Upper lobe of left lung (tissue), 6 donors: ENCODE measurements at places on chromosomes 12 and 14. TPM values are rescaled to one million over a fixed set of nuclear protein-coding genes. Genes with fewer than 3 reads are reported as not detected.

DNA sequence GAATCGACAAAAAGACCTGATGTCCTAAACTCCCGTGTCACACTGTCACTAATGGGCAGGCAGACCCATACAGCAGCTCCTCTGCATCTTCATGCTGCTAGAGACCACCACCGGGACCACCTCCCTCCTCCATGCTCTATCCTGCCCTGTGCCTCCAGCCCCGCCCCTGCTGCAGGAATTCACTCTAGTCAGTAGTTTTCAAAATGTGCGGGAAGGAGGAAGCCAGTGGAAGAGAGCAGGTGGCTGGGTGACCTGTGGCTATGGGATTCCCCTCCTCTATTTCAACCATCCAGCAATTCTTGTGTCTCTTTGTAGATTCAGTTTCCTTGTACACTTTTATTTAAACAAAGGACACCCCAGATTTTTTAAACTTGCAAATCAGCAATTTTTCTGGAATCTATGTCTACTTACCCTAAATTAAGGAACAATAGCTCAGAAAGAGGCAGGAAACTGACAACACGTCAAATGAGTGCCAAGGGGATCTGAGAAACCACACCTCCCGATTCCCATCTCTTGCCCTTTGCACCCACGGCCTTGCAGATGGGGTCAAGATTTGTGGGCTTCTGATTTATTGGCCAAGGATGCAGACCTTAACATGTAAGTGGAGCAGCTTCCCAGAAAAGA is 20.4 kb upstream of the MAP1LC3B2 start:
- no peak for DNase-seq
- H3K27ac ChIP-seq, result no peak overlapping the region
- H3K4me3 ChIP-seq, result no peak overlapping the region
- no peaks in the 10 kb centered on the region for H3K27me3 ChIP-seq
- H3K36me3 ChIP-seq, result no peaks in the 10 kb centered on the region

- H3K4me3 ChIP-seq, result no peak overlapping the region
- H3K4me1 ChIP-seq, result peaks cover 33% of the 10 kb centered on the region
- peaks cover 7% of the 10 kb centered on the region for H3K36me3 ChIP-seq
- no peaks in the 10 kb centered on the region for H3K27me3 ChIP-seq
- peak; percentile 33 for DNase-seq
Observed at GRCh38 chr14:73736842-73737241, 22.7 kb upstream of the PNMA1 start.

DNA sequence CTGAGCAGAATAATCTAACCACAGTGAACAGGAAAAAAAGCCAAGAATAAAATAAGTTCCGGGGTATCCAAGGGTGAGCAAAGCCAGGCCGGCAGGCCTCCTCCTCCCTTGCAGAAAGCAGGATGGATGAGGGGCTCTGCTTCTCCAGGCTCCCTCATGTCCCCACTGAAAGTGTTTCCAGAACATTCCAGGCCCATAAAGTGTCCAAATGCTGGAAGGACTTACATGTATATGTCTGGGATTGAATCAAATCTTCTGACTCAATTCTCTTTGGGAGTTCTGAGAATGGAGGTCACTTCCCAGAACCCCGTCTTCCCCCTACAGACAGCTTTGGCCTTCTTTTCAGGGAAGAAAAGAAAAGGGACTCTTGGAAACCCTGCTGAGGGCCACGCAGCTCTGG is 25.0 kb upstream of the BDKRB1 start:
- H3K27ac ChIP-seq, result no peak overlapping the region
- no peaks in the 10 kb centered on the region for H3K27me3 ChIP-seq
- DNase-seq, result no peak
- no peaks in the 10 kb centered on the region for H3K4me1 ChIP-seq

DNA sequence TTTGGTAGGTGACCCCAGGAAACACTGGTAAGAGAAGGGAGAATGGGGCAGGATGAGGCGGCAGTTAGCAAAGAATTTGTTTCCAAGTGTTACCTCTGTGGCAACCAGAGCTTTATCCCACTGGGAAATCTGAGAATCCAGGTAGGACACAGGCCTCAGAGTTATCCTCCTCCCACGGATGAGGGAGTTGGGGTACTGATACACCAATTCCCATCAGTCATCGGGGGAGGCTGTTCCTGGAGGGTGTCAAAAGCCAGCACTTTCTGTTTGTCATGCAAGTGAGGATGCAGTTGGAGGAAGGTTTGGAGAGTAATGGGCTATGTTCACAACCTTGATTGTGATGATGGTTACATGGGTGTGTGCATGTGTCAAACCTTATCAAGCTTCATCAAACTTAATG is 221.2 kb upstream of the SFSWAP start:
- H3K4me3 ChIP-seq, result no peak overlapping the region
- no peak for DNase-seq
- H3K27me3 ChIP-seq, result no peaks in the 10 kb centered on the region
- peaks cover 11% of the 10 kb centered on the region for H3K4me1 ChIP-seq
- no peaks in the 10 kb centered on the region for H3K36me3 ChIP-seq
- no peak overlapping the region for H3K27ac ChIP-seq

DNA sequence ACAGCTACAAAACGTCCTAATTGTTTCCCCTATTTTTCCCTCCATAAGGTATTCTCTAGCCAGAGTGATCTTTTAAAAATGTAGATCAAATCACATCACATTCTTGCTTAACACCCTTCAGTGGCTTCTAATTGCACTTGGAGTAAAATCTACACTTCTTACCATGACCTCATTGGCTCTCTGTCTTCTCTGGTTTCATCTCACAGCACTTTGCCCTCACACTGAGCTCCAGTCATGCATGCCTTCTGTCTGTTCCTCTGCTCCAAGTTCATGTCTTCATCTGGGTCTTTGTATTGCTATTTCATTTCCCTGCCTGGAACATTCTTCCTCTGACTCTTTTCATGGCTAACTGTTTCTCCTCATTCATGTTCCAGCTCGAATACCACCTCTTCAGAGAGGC is 220.4 kb upstream of the GARIN6 start:
- no peaks in the 10 kb centered on the region for H3K36me3 ChIP-seq
- H3K27me3 ChIP-seq, result no peaks in the 10 kb centered on the region
- no peak overlapping the region for H3K4me3 ChIP-seq
- H3K4me1 ChIP-seq, result no peaks in the 10 kb centered on the region
- no peak overlapping the region for H3K27ac ChIP-seq
- no peak for DNase-seq

DNA sequence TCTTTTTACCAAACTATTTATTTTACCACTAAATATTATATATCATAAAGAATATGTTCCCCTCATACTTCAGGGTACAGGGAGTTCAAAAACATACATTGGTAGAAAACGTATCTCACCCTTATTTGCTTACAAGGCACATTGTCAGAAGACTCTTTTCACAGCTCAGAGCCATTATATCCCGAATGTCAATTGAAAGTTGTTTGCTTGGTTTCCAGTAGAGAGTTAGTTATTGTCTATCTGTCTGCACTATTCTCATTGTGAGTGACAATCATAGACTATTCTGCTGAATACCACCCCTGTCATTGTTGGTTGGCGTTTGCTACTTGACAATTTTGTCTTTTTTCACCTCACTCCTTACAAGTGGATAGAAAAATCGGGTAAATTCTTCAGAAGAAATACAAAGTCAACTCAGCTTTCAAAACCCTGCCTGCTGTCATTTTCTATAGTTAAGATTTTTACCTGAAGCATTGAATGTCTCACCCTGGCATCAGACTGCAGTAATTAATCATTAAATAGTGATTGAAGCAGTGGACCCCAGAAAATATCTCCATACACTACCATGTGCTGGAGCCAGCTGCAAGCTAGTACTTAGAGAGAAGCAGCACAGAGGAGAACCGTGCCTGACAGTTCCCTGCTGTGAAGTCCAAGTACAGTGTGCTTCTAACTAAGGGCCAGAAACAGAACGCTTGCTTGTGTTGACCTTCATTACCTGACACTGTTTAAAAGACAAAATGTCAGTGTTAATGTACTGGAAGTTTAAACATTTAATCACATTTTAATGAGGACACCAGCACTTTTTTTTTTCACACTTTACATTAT is 510.6 kb downstream of the RERGL start:
- no peaks in the 10 kb centered on the region for H3K27me3 ChIP-seq
- H3K27ac ChIP-seq, result no peak overlapping the region
- H3K36me3 ChIP-seq, result no peaks in the 10 kb centered on the region
- no peak for DNase-seq
- no peak overlapping the region for H3K4me3 ChIP-seq

SLC6A15 gene
- 0.44 TPM for total RNA-seq

DNA sequence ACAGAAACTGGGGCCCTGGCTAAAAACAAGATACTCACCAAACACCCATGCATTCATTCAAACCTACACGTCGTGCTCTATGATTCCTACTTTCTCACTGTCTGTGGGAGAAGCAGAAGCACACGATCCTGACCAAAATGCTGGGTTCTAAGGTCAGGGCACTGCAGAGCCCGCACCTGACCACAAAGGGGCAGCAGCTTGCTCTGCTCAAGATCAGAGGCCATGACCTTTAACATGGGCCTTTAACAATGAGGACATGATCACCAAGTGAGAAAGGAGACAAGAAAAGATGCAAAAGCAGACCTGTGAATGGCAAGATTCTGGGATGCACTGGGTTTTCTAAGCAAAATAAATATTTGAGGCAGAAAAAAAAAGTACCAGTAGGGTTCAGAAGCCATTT is 40.1 kb upstream of the VPS33A start:
- H3K36me3 ChIP-seq, result peaks cover 13% of the 10 kb centered on the region
- H3K27me3 ChIP-seq, result no peaks in the 10 kb centered on the region
- no peaks in the 10 kb centered on the region for H3K4me1 ChIP-seq
- H3K27ac ChIP-seq, result no peak overlapping the region

DNA sequence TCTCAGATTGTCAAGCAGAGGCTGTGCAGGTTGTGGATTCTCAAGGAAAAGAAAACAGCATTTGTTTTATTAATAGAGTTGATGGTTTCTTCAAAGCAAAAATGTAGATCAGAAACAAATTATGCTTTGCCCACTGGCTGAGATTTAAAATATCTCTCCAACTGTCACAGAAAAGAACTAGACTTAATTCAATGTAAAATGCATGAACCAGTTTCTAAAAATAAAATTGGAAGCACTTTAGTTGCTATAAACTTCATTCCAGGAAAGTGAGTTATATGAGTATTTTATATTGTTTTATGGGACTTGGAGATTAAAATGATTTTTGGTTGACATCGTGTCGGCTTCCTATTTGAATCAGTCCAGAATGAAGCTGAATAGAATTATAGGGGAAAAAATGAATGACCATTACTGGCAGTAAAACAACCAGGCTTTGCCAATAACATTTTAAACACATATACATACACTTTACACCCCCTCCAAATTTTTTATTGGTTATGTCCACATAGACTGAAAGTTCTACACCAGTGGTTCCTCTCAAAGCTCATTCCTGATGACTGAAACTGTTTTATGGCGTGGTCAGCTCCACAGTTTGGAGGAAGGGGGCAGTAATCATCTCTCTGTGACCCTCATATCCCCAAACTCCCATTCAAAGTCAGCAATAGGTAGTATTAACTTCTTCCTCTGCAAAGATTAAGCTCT is 55.5 kb upstream of the DAAM1 start:
- peaks cover 3% of the 10 kb centered on the region for H3K4me1 ChIP-seq
- H3K4me3 ChIP-seq, result no peak overlapping the region
- H3K27me3 ChIP-seq, result no peaks in the 10 kb centered on the region
- no peak overlapping the region for H3K27ac ChIP-seq

DNA sequence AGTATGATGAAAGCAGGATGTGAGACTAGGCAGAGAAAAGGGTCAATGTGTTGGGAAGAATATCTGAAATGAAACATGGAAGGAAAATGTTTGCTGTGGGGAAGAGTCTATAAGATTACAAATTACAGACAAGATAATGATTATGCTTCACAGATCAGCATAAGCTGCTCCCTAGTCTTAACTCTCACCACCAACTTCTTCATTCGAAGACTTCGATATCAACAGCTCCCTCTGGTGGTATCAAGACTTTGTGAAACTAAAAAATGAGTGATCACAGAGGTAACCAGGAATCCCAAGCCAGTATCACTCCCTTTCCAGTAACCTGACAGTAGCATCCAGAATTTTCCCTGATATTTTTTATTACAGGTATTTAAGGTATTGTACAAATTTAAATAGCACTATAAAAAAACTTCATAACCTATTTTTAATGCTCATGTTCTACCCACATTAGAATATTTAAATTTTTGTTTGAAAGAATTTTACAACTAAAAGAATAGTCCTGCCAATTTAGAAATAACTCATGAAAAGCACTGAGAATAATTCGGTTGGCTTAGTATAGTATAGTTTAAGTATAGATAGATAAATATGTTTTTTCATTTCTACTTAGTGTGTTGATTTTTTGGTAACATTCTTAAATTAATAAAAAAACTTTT is 84.4 kb downstream of the C2CD5 start:
- peaks cover 4% of the 10 kb centered on the region for H3K36me3 ChIP-seq
- no peak for DNase-seq
- H3K27me3 ChIP-seq, result no peaks in the 10 kb centered on the region
- H3K27ac ChIP-seq, result no peak overlapping the region
- H3K4me3 ChIP-seq, result no peak overlapping the region

SLC48A1 gene
- total RNA-seq, result 34.7 TPM

GRCh38 chr14:90114554-90114953 is 52.8 kb downstream of the KCNK13 start:
- H3K4me3 ChIP-seq, result no peak overlapping the region
- H3K4me1 ChIP-seq, result no peaks in the 10 kb centered on the region
- DNase-seq, result no peak
- no peak overlapping the region for H3K27ac ChIP-seq
- H3K36me3 ChIP-seq, result no peaks in the 10 kb centered on the region

- no peak overlapping the region for H3K27ac ChIP-seq
- H3K27me3 ChIP-seq, result no peaks in the 10 kb centered on the region
- H3K36me3 ChIP-seq, result no peaks in the 10 kb centered on the region
Observed at GRCh38 chr12:48795550-48796455, 6.9 kb upstream of the ADCY6 start.

COL2A1 gene
- total RNA-seq, result not detected

GPR135 gene
- 1.7 TPM for total RNA-seq

DNA sequence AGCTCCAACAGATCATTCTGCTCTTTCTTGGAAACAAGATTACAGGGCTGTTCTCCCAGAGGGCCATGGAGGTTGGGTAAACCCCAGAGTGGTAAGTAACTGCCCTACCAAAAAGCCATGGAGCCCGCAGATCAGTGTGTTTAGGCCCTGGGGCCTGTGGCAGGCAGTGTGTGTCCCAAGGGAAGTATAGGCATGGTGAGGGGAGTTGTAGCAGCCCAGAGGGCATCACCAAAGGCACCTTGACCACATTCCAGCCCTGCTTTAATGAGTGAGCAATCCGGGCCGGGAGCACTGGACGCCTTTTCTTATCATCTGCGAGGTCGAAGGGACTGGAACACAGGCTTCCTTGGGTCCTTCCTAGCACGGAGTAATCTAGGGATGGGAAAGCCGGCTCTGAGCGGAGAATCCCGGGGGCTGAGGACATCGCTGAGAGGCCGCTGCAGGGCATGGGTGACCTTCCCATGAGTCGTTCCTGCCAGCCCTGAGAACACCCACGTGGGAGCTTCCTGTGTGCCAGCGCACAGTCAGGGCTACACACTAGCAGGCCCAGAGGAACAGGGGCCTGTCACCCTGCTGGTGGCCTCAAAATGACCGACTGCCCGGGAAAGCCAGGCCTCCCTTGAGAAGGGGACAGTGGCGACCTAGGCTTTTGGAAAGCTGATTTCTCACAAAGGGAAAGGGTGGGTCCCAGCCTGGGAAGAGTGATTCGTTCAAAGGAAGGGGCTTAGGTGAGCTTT is 91.3 kb downstream of the NINJ2 start:
- no peaks in the 10 kb centered on the region for H3K27me3 ChIP-seq
- peak overlapping the region; percentile 82 for H3K27ac ChIP-seq
- H3K36me3 ChIP-seq, result no peaks in the 10 kb centered on the region
- no peak overlapping the region for H3K4me3 ChIP-seq
- H3K4me1 ChIP-seq, result peaks cover 34% of the 10 kb centered on the region
- DNase-seq, result peak; percentile 19

KLHL33 gene
- not detected for total RNA-seq
